Uterus (tissue), 4 donors: ENCODE measurements at places on chromosomes 7 and 10. TPM values are rescaled to one million over a fixed set of nuclear protein-coding genes. Genes with fewer than 3 reads are reported as not detected.
A peak's percentile ranks its signal among the peaks of the same experiment; 100 is the strongest.

The LOXL4 gene
- total RNA-seq, result 13.2 TPM

The GIMAP8 gene
- 19.7 TPM for total RNA-seq

DNA sequence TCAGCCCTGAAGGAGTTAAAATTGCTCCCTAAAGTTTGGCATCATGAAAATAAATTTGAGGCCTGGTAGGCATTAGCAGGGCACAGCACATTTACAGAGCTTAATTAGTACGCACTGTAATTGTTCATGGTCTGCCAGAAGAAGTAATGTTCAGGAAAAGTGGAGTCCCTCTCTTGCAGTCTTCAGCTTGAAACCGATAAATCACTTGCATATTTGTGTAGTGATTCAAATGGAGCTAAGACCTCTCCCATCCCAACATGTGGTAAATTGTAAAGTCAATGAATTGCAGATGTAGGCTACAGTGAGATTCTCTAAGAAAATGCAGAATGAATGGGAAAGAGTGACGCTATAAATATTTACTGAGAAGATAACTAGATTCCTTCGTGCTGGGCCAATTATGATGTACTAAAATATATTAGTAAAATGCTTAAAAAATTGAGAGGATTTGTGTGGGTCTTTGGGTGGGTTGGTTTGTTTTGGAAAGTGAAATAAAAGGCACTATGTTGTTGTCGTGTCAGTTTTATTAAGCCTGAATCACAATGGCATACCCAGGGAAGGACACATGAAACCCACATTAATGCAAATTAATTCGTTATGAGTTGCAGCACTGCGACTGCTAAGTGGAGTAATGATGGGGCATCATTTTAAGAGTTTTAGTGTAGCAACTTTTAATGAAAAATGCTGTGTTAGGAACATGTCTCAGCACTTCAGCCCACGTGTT, 8.4 kb downstream of the TCF7L2 start:
- H3K27me3 ChIP-seq, result no peaks in the 10 kb centered on the region
- peak overlapping the region; percentile 93 for H3K27ac ChIP-seq
- H3K4me3 ChIP-seq, result no peak overlapping the region
- H3K36me3 ChIP-seq, result no peaks in the 10 kb centered on the region
- H3K4me1 ChIP-seq, result peaks cover 12% of the 10 kb centered on the region

GRCh38 chr10:75209921-75210281, 695 bp upstream of the VDAC2 start:
- H3K27ac ChIP-seq, result peak overlapping the region; percentile 98
- peaks cover 8% of the 10 kb centered on the region for H3K4me1 ChIP-seq
- H3K27me3 ChIP-seq, result no peaks in the 10 kb centered on the region
- H3K36me3 ChIP-seq, result no peaks in the 10 kb centered on the region
- DNase-seq, result peak; percentile 81

DNA sequence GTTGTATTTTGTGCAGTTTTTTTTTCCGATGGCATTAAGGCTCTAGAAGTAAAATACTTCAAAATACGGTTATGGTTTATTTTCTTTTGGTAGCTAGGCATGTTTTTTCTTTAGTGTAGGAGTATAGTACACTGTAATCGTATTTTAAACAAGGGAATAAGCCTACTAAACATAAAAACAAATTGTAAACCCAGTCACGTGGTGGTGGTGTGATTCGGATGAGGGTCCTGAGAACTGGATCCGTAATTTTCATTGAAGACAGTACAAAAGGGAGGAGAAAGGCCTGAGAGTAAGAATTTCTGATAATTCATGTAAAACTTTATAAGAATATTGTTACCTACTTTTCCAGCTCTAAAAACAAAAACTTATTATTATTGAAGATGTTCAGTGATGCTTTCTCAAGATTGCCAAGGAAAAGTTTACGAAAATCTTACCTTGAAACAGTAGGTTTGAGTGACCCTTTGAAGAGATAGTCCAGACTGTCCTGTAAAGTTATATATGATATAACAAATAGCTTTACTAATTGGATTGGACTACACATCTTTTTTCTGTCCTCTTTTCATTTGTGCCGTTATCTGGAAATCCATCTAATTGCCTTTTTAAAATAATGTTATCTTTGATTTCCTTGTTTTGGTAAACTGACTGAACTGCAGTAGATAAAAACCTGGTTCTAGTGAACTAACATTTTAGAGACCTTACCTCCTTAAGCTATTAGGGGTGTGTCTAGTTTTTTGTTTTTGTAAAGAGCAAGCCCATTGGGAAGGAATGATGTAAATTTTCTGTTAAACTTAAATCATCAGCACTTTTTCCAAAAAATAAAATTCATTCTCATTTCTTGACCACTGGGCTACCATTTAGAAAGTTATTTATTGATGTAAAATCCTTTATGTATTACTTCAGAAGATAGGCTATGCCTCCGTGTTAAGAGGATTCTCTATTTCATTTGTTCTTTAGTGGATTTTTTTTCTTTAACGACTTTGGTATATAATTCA, 1.0 kb upstream of the PBLD start:
- no peak for DNase-seq
- peak overlapping the region; percentile 100 for H3K27ac ChIP-seq
- peak overlapping the region; percentile 98 for H3K4me3 ChIP-seq
- H3K36me3 ChIP-seq, result no peaks in the 10 kb centered on the region
